Anterior cingulate cortex (tissue), 58 donors: ENCODE measurements at places on chromosomes 7 and 10.

DNA sequence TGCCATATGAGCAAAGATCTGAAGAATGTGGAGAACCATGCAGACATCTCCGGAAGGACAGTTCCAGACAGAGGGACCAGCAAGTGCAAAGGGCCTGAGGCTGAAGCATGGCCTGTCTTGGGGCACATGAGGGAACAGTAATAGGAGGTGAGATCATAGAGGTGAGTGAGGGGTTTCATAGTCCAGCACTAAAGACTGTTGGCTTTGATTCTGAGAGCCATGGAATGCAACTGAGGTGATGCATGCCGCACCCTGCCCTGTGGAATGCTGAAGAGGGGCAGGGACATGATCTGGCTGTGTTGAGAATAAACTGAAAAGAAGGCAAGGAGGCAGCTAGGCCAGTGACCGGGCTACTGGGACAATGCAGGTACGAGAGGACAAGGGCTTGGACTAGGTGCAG, 253.1 kb upstream of the KLF14 start:
- no peak for DNase-seq

DNA sequence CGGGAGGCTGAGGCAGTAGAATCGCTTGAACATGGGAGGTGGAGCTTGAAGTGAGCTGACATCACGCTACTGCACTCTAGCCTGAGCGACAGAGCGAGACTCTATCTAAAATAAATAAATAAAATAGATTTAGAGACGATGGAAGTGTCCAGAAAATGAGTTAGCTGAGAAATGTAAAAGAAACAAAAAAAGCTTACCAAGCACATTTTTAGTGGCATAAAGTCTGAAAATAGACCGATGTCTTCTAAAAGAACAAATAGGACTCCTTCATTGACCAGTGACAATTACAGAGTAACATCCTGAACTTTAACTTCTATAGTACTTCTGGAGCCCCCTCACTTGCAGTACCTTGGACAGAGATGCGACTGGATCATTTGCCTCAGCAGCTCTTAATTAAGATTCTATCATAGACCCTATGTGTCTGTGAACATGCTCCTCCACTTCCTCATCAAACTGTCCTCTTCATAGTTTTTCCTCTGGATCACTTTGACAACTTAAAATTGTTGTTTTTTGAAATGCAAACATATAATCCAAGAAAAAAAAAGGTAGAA, 25.2 kb upstream of the SRPK2 start:
- no peak for DNase-seq

- DNase-seq = peak; percentile 25
Measured at GRCh38 chr7:78510580-78511188, 712.1 kb downstream of the PHTF2 start.

DNA sequence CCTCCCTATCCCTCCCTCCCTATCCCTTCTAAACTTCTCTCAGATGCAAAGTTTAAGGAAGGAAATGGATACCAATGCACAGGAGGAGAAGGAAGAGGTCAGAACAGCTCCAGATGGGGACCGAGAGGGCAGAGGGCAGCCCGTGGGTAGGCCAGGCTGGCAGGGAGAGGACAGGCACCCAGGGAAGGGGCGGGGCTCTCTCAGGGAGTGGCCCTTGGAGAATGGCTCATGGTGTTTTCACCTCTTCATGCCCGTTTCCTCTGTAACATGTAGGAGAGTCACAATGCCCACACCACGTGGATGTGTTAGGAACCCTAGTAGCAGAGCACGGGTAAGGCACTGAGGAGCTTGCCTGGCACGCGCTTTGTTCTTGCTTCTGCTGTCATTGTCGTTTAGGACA, 264.5 kb downstream of the CELF2 start:
- DNase-seq = no peak

GRCh38 chr7:41788556-41788955, 85.7 kb upstream of the INHBA start:
- no peak for DNase-seq

- DNase-seq = no peak
Measured at GRCh38 chr10:102434394-102435132, 2.2 kb upstream of the CUEDC2 start.

DNA sequence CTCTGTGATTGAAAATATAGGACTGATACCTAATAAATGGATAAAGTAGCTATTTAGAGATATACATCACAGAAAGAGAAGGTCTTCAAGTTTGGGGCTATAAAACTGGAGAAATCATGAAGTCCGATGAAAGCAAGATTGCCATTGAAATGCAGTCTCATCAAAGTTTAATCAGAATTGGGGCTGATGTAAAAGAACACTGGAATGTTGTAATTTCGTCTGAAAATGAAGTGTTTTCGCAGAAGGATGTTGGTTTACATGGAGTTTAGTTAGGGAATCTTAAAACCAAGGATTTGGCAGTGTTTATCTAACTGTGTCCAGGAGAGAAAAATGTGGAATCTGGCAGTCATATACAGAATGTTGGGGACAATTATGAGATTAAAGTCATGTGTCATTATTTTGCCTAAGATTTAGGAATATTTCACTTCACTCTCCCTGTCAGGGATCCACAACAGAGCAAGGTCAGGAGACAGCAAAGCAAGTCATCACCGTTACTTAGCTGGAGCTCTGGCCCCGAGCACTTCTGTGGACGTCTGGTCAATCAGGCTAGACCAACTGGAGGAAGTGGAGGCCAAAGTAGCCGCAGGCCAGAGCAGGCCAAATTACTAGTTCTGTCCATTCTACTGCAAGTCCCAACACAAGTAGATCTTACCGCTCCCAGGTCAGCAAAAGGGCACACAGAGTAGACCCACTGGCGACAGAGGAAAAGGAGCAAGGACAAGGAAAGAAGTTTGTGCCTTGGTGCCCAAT, 37.0 kb downstream of the EPDR1 start:
- no peak for DNase-seq

- no peak for DNase-seq
Measured at GRCh38 chr10:21757185-21757901, 223.3 kb downstream of the MLLT10 start.

DNA sequence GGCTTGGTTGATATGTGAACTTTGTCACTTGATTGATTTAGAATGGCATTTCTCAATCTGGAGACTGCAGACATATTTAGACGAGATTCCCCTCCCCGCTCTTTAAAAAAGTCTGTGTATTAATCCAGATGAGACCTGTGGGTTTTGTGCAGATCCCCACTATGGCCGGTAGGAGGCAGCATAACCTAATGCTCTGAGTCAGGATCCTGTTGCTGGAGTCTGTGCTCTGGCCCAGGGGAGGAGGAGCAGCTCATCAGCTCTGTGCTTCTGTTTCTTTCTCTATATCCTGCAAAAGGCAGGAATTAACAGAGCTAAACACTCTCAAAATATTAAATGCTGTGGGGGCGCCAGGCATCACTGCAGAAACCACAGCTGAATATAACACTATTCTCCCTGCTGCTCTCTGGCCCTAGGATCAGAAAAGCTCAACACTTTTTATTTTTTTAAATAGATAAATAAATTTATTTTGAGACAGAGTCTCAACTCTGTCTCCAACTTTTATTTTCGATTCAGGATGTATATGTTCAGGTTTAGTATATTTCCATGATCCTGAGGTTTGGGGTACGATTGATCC, 23.9 kb upstream of the SEPHS1 start:
- peak; percentile 60 for DNase-seq

DNA sequence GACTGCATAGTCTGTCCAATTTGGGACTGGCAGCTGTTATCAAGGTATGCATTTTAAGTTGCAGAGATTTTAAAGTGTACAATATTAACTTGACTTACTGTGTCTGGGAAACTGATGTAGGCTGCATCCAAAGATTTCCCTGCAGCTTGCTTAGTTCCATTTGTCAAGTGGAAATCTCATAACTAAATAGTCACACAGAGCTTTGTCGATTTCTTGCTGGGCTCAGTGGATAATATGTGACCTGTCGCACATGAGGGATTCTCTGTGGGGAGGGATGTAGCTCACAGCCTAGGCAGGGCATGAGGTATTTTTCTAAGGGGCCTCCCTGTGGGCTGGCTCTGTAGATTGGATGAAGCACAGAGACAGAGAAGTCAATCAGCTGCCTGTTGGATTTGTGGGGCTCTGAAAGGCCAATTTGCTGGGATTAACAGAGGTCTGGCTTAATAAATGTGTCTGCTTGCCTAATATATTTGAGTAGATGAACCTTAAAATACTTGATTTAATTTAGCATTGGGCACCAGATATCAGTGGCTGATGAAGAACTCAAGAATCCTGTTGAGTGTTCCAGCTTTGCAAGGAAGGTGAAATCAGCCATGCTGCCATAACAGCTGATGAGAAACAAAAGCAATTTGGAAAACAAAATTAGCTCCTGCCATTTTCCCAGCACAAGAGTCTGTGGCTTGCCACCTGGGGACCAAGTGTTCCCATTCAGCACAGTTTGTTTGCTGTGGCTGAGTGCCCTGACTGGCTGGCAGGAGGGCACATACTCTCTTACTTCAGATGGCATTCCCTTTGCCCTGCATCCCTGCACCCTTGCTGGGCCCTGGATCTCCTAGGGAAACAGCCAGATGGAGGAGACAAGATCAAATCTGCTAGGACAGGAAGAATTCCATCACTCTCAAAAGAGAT, 598.5 kb downstream of the SORCS3 start:
- DNase-seq = no peak

- no peak for DNase-seq
Measured at GRCh38 chr7:140719721-140720120, 23.2 kb downstream of the NDUFB2 start.

DNA sequence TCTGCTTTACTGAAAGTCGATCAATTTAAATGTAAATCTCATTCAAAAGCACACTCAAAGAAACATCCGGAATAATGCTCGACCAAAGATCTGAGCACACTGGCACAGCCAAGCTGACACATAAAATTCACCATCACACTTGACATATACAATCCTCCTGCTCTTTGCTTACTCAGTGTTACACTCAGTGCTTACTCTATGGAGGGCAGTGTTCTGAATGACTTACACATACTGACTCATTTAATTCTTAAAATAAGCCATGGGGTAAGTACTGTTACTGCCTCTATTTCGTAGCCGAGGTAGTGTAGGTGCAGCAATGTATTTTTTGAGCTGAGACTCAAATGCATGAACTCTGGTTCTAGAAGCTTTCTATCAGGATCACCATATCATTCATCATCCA, 421.5 kb upstream of the LRRN3 start:
- no peak for DNase-seq

DNA sequence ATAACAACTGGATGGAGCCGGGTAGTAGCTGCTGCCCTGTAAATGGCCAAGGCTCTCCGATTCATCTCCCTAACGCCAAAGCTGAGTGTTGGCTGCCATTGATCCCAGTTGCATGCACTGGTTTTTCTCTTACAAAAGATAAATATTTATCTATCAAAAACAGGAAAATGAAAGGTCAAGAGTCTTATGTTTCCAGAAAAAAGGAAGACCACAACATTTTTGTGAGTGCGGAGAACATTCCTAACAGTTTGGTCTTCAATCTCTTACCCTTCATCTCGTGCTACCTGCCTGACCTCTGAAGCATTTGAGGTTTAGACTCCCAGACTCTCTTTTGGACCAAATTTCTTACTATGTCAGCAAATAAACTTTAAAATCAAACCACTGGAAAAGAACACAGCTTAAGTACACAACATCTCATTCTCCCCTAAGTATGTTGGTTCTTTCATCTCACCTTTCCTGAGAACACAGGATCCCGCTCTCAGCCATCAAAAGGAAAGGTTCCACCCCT, 61.6 kb downstream of the SORBS1 start:
- no peak for DNase-seq

DNA sequence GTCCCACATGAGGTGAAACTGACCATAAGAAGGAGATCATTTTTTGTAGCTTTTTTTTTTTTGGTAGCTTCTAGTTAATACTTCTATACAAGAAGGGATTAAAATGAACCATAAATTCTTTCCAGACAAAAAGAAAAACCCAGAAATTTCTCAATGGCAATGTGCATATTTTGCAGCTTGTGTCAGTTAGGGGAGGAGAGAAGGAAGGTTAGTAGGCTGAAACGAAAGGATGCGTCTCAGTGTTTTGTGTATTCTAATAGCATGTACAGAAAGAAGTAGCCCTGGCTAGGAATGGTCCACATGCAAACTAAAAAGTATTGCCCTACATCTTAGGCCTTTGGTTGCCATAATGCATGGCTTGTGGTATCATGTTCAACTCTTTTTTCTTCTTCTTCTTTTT, 90.6 kb downstream of the CACNB2 start:
- DNase-seq = no peak

DNA sequence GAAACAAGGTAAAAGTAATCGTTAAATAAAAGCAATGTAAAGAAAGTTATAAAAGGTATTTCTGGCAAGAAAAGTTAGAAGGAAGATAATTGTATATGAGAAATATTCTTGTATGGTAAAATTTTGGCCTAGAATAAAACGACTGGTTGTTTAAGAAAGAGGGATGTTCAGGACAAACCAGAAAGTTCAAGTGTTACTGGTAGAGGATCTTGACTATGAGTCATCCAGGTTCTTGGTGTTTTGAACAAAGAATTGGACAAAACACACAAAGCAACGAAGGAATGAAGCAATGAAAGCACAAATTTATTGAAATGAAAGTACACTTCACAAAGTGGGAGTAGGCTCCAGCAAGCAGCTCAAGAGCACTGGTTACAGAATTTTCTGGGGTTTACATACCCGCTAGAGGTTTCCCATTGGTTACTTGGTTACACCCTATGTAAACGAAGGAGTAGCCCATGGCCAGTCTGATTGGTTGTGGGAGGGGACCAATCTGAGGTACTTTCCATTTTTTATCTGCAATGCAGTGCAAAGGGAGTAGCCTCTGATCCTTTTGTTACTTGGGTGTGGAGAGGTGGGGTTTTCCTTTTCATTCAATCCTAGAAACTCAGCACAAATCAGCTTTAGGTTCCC, 22.4 kb upstream of the GARS1 start:
- DNase-seq = no peak

DNA sequence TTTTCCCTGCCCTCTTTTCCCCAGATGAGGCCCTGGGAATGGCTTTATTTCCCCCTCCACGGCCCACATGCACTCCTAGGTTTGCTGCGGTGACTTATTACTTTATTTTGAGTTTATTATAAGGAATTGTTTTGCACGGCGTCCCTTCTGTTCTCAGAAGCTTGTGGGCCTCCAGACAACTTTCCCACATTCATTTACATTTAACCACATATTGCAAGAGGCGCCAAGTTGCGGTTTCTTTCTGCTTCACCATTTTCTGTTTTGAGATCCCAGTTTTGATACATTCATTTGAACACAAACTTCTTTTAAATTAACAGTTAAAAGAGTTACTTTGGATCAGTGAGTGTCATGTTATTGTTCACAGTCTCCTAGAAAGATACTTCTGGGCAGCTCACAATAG, 532.5 kb upstream of the MGMT start:
- DNase-seq = no peak

GRCh38 chr7:71457021-71457420, 325.1 kb downstream of the GALNT17 start:
- no peak for DNase-seq

GRCh38 chr7:147516391-147516790, 1074.2 kb upstream of the C7orf33 start:
- DNase-seq = no peak

- no peak for DNase-seq
Measured at GRCh38 chr7:42765931-42766330, 145.9 kb downstream of the C7orf25 start.

DNA sequence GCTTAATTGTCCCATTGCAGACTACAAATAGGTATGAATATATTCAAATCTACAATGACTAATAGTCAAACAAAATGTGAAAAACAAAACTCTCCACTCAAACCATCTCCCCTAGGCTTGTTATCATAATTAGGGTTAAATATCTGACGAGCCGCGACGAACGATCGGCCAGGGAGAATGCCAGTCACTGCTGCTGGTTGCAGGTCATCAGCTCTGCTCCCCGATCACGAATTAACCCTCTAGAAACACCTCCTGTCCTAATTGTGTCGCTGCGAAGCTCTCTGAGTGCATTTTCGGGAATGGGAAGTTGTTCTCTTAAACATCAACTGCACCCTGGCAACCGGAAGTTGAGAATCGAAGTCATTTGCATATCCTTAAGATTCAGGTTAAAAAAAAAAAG, 167.3 kb downstream of the TCERG1L start:
- no peak for DNase-seq
